ENCODE measurements at places on chromosomes 4 and X.
A peak's percentile ranks its signal among the peaks of the same experiment; 100 is the strongest.

DNA sequence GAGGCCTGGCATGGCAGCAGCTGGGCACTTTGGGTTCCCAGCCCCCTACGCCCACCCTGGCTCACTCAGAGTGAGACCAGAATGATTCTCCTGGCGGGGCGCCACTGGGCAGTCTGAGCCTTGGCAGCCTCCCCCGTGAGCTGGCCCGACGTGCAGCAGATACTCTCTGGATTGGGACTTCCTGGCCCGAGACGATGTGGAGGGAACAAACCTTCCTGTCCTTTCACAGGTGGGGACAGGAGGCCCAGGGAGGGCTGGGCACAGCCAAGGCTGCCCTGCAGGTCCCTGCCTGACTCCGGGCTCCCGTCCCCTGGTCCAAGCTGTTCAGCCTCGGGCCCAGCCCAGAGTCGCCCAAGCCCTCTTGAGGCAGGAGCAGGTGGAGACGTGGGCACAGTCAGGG lies 17.9 kb upstream of the ADD1 start:
- no peak for DNase-seq

DNA sequence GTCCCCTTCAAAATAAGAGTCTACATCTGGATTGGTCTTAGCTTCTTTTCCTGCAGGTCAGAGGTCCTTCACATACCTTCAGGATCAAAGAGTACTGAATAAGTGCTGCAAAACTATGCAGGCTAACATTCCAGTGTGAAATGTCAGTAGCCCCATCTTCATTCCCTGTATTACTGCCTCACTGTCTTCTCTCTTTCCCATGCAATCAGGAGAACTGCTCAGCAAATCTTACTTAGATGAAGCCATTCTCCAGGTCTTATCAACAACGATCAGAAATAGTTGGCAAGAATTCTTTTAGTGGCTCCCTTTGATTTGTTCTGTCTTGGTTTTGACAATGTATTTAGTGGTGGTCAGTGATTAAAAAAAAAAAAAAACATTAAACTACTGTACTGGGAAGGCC lies 26.0 kb upstream of the IQCM start:
- no peak for DNase-seq

GRCh38 chr4:68577590-68577989 lies 1.5 kb upstream of the UGT2B17 start:
- DNase-seq: no peak

- no peak for DNase-seq
Observed at GRCh38 chr4:139853309-139853708, 187.7 kb downstream of the MGST2 start.

- no peak for DNase-seq
Observed at GRCh38 chrX:7198499-7198898, 50.5 kb upstream of the PUDP start.

- no peak for DNase-seq
Observed at GRCh38 chr4:88280228-88280795, 4.0 kb downstream of the PPM1K start.

- DNase-seq: no peak
Observed at GRCh38 chrX:72042852-72043248, 88.9 kb downstream of the RTL5 start.

GRCh38 chrX:70437921-70438665 lies 6.5 kb upstream of the DLG3 start:
- no peak for DNase-seq

- DNase-seq: peak; percentile 62
Observed at GRCh38 chrX:118975831-118976598, 1.6 kb downstream of the LONRF3 start.

- DNase-seq: no peak
Observed at GRCh38 chr4:25811374-25811690, 51.5 kb downstream of the SEL1L3 start.

- DNase-seq: no peak
Observed at GRCh38 chrX:48919947-48920717, 1.3 kb upstream of the PIM2 start.

DNA sequence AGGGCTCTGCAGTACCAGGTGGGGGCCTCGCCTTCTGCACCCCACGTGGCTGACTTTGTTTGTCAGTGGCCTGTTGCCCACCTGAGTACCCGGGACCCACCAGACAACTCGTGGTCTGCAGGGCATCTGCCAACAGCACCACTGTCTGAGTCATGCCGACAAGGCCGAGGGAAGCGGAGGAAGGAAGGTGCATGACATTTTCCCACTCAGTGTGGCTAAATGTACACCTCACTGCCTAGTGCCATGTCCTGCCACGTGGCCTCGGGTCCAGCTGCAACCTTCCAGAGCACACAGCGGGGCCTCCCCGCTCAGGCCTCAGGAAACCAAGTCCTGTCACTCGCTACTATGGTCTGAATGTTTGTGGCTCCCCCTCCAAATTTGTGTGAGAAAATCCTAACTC lies 22.1 kb downstream of the ABLIM2 start:
- no peak for DNase-seq

DNA sequence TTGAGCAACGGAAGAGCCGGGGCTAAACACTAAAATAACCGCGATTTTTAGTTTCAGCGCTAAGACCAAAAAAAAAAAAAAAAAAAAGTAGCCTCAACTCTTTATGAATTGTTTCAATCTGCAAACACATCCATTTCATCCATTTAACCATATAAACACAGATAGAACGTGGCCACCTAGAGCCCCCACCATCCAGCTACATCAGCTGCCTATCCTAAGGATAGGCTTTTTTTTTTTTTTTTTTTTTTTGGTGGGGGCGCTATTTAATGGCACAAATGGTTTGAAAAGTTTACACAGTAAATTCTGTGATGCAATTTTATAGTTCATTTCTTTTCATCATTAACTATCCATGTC lies 492 bp upstream of the HDAC8 start:
- no peak for DNase-seq

DNA sequence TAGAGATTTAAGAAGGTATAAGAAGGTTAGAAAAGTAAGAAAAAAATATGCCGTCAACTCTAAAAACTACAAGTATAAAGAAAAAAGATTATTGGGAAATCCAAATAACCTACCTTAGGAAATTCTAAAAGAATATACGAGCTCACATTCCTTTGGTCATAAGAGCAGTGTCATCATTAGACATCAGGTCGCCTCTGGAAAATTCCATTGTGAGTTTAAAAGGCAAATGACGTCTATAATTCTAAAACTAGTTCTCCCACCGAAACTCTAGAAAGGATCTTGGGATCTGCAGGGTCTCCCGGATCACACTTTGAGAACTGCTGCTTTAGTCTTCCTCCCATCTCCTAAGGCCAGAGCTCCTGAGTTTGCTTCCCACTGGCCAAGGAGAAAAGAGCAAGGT lies 518 bp upstream of the SAT1 start:
- DNase-seq: no peak

- DNase-seq: no peak
Observed at GRCh38 chr4:40329805-40330204, 5.3 kb upstream of the CHRNA9 start.

DNA sequence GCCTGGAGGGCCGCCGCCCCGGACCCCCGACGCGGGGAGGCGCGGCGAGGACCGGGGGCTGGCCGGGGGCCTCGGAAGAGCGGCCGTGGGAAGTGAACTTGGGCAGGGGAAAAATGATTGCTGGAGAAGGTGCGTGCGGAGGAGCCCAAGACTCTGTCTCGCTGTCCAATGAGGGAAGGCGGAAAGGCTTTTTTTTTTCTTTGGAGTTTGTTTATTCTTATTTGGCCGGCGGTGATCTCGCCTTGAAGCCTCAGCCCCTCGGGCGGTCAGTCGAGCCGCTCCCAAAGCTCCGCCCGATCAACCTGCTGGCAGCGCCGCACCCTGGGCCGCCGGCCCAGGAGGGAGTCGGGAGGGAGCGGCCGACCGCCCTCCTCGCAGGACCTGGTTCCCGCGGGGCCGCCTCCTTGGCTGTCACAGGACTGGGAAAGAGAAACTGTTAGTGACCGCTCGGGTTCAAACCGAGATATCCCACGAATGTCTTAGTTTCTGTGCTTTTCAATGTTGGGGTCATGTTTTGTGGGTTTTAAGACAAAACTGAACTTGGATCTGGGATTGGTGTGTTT lies 2.5 kb downstream of the CPEB2 start:
- peak; percentile 32 for DNase-seq

GRCh38 chr4:65341557-65341956 lies 328.7 kb downstream of the EPHA5 start:
- DNase-seq: no peak

DNA sequence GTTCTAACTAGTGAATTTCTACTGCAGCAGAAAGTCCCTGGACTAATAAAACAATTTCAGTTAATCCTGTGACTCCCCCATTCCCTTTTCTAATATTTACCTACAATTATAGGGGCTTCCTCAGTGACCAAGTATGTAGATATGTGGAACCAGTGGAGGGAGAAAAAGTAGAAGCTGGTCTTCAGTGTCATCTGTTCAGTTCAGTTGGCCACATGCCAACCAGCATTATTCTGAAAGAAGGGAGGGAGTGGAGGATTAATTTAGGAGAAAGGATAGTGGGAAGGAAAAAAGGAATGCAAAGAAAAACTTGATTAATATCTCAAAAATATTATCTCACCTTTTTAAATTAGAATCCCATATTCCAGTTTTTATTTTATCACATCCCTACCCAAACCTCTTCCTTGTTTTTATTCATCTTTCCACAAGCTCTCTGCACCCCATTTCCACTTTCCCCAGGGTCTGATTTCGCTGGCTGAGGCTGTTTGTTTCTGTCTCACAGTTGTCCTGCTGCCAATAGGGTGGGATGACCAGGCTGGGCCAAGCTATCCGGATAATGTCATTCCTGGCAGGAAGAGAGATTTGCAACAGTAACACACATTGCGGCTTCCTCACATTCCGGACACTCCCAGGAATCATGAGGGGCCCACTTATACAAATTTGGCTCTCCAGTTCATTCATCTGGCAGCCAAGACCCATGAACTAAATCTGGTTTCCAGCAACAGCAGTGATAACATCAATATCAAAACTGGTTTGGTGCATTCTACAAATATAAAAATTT lies 24.6 kb upstream of the ANTXR2 start:
- DNase-seq: no peak

DNA sequence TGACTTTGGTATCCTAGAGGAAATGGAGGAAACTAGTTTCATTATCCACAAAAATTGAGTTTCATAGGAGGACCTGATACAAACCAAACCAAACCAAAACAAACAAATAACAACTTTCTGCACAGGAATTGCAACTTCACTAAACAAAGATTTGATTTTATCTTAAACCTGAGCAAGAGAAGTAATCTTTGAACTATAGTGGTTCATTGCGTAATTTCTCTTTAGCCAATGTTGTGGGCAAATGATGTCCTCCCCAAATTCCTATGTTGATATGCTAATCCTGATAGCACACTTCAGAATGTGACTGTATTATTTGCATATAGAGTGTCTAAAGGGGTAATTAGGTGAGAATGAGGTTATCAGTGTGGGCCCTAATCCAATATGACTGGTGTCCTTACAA lies 102.4 kb downstream of the CAMK2D start:
- no peak for DNase-seq

- DNase-seq: no peak
Observed at GRCh38 chrX:66815227-66815626, 176.3 kb upstream of the EDA2R start.

DNA sequence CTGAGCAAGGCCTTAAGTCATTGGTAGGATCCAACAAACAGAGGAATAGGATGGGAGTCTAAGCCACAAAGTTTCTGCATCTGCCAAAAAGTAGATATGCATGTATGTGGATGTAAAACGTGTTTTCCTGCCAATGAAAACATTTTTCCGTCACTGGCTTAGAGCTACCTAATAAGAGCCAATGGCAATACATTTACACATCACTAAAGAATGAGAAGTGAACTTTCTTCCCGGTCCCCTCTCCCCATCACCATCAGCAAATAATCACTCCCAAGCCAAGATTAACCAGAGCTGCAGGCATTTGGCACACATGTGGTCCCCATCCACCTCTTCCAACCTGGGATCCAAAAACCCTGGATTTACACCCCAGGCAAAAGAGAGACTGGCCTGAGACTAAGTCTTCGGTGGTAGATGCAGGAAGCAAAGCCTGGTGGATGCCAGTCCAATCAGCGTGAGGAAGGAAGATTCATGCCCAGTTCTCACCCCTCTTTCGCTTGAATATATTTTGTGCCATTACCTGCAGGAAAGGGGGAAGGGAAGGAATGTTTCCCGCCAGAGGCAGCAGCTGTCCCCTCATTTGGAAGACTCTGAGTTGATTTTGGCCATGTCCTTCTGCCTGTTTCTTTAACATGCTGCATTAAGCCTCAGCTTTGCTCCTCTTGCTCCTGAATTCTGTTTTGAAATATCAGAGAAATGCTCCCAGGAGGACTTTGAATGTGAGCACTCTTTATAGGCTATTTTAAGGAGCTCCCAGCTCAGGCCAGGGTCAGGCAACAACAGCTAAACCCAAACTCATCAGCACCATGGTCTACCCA lies 131.4 kb downstream of the CHIC2 start:
- DNase-seq: no peak

GRCh38 chr4:112898357-112899141 lies 150.9 kb upstream of the ANK2 start:
- no peak for DNase-seq

DNA sequence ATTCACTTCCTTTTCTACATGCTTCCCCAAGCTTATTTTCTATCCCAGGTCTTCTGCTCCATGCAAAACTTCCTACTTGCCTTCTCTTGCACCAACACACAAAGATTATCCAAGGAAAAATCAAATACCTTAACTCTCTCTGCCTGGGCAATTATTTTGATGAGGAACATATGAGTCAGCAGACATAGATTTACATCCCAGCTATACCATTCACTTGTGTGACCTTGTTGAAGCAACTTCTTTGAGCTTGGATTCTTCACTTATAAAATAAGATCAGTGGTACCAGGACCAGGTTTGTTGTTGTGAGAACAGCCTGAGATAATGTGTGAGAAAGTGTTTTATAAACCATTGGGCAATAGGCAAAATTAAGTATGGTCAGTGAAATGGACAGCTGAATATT lies 39.1 kb upstream of the TMEM192 start:
- DNase-seq: no peak

- no peak for DNase-seq
Observed at GRCh38 chr4:180618396-180618795, 1624.8 kb upstream of the TENM3 start.

GRCh38 chr4:111512081-111512783 lies 633.0 kb upstream of the FAM241A start:
- no peak for DNase-seq

DNA sequence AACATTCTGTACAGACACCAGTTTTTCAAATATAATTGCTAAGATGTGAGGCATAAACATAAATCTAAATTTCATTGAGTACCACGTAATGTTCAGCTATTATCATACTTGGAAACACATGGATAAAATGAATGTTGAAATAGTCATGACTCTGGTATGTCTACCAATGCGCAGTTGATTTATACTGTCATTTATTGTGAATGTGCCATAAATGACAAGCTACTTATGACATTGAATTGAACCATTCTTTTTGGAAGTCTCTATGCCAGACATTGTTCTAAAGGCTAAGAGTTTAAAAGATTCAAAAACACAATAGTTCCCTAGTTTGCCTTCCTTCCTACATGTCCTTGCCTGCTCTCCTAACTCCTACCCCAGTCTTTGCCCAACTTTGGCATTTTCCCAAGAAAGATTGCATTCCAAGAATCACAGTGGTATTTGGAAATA lies 96.6 kb upstream of the DMD start:
- no peak for DNase-seq

DNA sequence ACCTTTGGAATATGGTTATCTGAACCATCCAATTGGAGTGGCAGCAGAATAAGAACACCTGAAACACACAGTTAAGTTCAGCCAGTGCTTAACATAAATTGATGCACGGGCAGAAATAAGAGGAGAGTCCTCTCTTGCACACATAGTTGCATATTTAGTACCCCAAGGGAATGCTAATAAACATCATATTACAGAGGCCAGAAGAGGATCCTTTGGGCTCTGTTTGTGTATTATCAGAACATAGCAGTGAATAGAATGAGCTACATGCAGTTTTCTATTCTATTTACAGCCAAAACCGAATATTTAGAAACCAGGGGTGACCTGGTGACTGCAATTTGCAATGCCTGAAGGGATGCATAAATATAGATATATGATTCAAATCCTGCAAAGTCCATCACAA lies 300.8 kb upstream of the GALNT7 start:
- DNase-seq: no peak

Data from activated T-helper 9 cell treated with anti-CD3 and anti-CD28 coated beads, Interleukin-2, amount 50 U/mL, for 16 hours (primary cell).